Heart left ventricle (tissue), 16 donors: ENCODE measurements at places on chromosomes 6 and 20.
A peak's percentile ranks its signal among the peaks of the same experiment; 100 is the strongest.

DNA sequence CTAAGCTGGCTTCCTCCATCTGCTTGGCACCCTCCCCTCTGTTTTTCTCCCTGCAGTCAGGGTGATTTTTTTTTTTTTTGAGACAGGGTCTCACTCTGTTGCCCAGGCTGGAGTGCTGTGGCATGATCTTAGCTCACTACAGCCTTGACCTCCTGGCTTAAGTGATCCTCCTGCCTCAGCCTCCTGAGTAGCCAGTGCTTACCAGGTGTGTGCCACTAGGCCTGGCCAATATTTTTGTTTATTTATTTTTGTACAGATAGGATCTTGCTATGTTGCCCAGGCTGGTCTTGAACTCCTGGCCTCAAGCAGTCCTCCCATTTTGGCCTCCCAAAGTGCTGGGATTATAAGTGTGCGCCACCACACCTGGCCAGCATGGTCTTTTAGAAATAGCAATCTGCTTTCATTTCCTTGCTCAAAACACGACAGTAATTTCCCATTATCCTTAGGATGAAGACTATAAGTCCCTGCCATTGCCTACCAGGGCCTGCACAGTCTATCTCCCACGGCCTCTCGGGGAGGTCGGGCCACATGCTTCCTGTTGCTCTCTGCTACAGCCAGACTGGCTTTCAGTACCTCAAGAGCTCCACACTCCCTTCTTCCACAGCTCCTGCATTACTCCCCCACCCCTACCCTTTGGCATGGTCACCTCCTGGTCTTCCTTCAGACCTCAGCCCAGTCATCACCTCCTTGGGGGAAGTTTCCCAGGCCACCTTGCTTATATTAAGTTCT is 11.1 kb upstream of the CD164 start:
- no peaks in the 10 kb centered on the region for H3K27me3 ChIP-seq
- no peaks in the 10 kb centered on the region for H3K36me3 ChIP-seq
- peaks cover 7% of the 10 kb centered on the region for H3K4me1 ChIP-seq
- no peak overlapping the region for H3K27ac ChIP-seq

GRCh38 chr6:84442208-84442607 is 214.8 kb upstream of the CEP162 start:
- H3K36me3 ChIP-seq: no peaks in the 10 kb centered on the region
- no peak overlapping the region for H3K27ac ChIP-seq
- H3K4me1 ChIP-seq: no peaks in the 10 kb centered on the region
- DNase-seq: no peak
- no peak overlapping the region for H3K4me3 ChIP-seq
- H3K27me3 ChIP-seq: no peaks in the 10 kb centered on the region

DNA sequence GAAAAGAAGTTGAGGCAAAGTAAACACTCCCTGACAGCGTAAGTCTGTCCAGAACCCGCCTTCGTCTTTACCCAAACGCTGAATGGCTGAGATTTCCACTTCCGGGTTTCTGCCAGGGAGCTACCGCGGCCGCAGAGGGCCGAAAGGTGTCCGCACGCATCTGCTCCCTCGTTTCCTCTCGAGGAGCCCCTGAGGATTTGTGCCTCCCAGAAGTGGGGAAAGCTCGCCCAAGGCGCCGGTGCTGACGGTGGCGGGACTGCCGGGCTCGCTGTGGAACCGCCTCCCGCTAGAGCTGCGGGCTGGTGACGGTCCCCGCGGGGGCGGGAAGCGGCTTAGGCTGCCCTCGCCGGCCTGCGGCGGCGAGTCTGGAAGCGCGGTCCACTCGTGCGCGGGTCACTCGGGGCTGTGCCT is 1760.2 kb upstream of the DEFB115 start:
- no peak for DNase-seq
- H3K4me3 ChIP-seq: no peak overlapping the region
- peak overlapping the region; percentile 34 for H3K27ac ChIP-seq
- H3K4me1 ChIP-seq: no peaks in the 10 kb centered on the region
- peaks cover 4% of the 10 kb centered on the region for H3K27me3 ChIP-seq

DNA sequence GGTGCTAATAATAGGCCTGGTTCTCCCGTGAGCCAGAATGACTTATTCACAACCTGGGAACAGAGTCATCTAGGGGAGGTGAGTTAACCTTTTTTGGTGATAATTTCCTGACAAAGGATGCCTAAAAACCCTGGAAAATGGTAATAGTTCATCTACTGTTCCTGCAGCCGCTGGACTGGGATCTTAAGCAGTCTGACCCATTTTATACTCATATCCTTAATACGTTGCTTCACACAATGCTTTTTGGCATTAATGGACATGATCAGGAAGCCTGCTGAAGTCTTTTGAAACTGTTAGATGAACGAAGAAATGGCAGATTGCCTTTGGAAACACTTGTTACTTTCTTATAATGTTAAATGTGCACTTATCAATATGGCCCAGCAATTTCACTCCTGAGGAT is 81.9 kb upstream of the BMP2 start:
- H3K36me3 ChIP-seq: no peaks in the 10 kb centered on the region
- no peak overlapping the region for H3K27ac ChIP-seq
- H3K4me3 ChIP-seq: no peak overlapping the region
- no peaks in the 10 kb centered on the region for H3K27me3 ChIP-seq
- DNase-seq: no peak

DNA sequence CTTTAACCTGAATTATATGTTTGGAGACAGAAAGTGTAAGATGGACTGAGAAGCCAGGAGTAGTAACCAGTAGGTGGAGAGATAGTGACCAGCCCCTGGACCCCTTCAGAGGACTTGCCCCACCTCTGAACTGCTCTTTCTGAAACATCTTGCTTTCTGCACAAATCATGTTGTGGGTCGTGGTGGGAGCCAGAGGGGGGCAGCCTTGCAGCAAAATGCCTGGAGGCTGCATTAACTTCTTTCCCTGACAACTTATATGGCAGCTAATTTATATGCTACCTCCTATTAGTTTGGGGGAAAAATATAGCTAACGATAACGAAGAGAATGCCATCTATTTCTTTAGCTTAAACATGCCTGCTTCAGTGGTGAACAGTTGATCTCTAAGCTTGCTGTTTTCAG is 859.8 kb downstream of the MAFB start:
- no peak overlapping the region for H3K27ac ChIP-seq
- no peak for DNase-seq
- H3K27me3 ChIP-seq: no peaks in the 10 kb centered on the region
- no peak overlapping the region for H3K4me3 ChIP-seq
- H3K36me3 ChIP-seq: no peaks in the 10 kb centered on the region
- no peaks in the 10 kb centered on the region for H3K4me1 ChIP-seq

GRCh38 chr6:41502917-41503671 is 43.1 kb upstream of the FOXP4 start:
- no peaks in the 10 kb centered on the region for H3K4me1 ChIP-seq
- H3K4me3 ChIP-seq: peak overlapping the region; percentile 56
- no peak overlapping the region for H3K27ac ChIP-seq
- no peaks in the 10 kb centered on the region for H3K36me3 ChIP-seq

GRCh38 chr20:46799781-46800408 is 90.4 kb downstream of the SLC2A10 start:
- no peaks in the 10 kb centered on the region for H3K4me1 ChIP-seq
- DNase-seq: no peak
- H3K27me3 ChIP-seq: no peaks in the 10 kb centered on the region
- H3K36me3 ChIP-seq: no peaks in the 10 kb centered on the region

DNA sequence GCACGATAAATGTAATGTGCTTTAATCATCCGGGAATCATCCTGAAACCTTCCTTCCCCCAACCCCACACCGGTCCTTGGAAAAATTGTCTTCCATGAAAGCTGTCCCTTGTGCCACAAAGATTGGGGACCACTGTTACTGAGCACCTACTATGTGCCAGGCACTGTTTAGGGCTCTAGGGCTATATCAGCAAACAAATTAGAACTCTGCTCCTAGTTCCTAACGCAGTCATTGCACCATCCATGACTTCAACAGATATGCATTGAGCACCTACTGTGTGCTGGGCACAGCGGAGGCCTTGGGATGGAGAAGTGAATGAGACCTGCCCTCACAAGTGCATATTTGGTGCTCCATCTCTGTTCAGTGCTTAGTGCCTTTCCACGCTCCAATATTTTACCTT is 50.3 kb upstream of the BLCAP start:
- H3K36me3 ChIP-seq: no peaks in the 10 kb centered on the region
- DNase-seq: no peak
- H3K4me1 ChIP-seq: no peaks in the 10 kb centered on the region
- no peak overlapping the region for H3K27ac ChIP-seq
- no peaks in the 10 kb centered on the region for H3K27me3 ChIP-seq

DNA sequence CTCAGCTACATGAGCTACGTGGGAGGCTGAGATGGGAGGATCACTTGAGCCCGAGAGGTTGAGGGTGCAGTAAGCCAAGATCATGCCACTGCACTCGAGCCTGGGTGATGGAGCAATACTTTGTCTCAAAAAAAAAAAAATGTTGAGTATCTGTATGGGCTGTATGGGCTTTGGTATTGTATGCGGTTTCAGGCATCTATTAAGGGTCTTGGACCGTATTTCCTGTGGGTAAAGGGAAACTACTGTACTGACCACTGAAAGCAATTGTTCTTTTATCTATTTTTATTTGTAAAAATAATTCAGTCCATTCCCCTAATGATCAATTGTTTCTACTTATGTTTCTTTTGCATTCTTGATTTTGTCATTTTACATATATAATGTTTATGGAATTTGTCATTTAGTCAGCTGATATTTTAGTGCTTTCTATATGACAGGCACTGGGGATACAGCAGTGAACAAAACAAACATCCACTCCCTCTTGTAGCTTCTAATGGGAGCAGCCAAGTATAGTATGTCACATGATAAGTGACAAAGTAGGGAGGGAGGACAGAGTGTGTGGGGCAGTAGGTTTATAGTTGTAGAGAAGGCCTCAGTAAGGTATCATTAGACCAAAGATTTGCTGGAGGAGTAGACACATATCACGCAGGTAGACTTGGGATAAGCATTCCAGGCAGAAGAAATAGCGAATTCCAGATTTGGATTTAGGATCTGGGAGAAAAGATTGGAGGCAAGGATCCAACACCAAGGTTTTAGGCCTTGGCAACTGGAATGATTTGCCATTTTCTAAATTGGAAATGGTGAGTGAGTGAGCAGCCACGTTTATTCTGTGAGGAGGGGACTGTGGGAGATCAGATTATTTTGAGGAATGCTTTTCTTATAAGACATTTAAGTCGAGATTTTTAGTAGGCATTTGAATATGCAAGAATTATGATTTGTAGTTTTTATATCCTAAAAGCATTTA is 6.0 kb downstream of the PCMT1 start:
- no peak for DNase-seq
- H3K27ac ChIP-seq: peak overlapping the region; percentile 40
- H3K4me3 ChIP-seq: no peak overlapping the region
- H3K27me3 ChIP-seq: no peaks in the 10 kb centered on the region
- H3K4me1 ChIP-seq: peaks cover 5% of the 10 kb centered on the region
